ENCODE measurements at places on chromosomes 11 and 22.

- no peak for DNase-seq
Observed at GRCh38 chr11:14969901-14970323, 2.2 kb downstream of the CALCA start.

DNA sequence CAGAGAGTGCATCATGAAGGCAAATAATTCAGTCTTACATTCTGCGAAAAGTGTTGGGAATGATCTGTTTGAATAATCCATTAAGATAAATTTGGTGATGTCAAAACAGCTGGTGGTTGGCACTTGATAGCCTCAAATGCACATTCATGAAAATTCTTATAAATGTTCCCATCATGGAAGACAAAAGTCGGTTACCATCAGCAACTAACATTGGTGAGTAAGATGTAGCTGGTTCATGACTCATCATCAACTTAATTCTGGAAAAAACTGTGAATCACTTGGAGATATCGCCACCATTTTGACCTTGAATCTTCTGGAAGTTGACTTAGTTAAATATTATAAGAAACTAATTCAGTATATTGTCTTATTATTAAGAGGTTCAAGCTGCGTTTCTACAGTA lies 11.2 kb downstream of the CRYBB1 start:
- DNase-seq, result no peak

GRCh38 chr11:90321018-90321417 lies 98.2 kb upstream of the CHORDC1 start:
- DNase-seq, result no peak

GRCh38 chr11:67409781-67410368 lies 5.6 kb upstream of the CARNS1 start:
- no peak for DNase-seq

- DNase-seq, result no peak
Observed at GRCh38 chr11:68682531-68682961, 1.8 kb upstream of the GAL start.

Data from dorsolateral prefrontal cortex (tissue), 122 donors.